ENCODE measurements at places on chromosomes 12 and 14. TPM values are rescaled to one million over a fixed set of nuclear protein-coding genes. Genes with fewer than 3 reads are reported as not detected.

DNA sequence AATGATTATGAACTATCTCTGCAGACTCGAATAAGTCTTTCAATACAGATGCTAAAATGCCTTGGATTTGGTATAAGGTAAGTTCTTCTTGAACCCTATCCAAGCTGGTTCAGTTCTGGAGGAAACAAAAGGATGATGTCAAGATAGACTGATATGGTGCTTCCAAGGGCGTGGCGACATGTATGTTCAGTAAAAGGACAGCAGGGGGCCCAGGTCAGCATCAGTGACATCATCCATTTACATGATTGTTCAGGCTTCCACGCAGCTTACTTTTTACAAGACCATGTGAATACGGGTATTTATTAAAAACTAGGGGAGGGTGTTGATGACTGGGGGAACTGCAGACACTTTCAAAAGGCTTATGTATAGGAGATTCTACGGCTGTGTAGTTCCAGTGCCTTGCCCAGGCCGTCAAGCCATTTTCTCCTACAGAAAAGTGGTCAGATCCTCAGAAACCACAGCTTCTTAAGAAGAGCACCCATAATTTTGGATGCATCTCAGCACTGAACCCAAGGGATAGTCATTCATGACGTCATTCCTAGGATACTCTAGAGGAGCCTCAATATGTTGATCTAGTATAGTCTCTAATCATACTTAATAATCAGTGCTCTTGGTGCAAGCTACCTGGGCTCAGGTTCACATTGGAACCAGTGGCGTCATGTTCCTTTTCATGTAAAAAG is 527.7 kb downstream of the FUT8 start:
- DNase-seq: peak; percentile 54

GRCh38 chr12:76049575-76050251 is 18.1 kb upstream of the PHLDA1 start:
- DNase-seq: no peak

The UNG gene
- 32.4 TPM for total RNA-seq

The OR6C76 gene
- not detected for total RNA-seq

The RNASE7 gene
- not detected for total RNA-seq

All from glutamatergic neuron (in vitro differentiated cells).